ENCODE measurements at places on chromosomes 12 and 14.
A peak's percentile ranks its signal among the peaks of the same experiment; 100 is the strongest.

GRCh38 chr14:68397371-68397811 lies 395.5 kb downstream of the ZFP36L1 start:
- DNase-seq, result no peak

- DNase-seq, result no peak
Measured at GRCh38 chr14:30002859-30003258, 75.2 kb upstream of the PRKD1 start.

- DNase-seq, result no peak
Measured at GRCh38 chr14:92449404-92450181, 64.0 kb upstream of the RIN3 start.

DNA sequence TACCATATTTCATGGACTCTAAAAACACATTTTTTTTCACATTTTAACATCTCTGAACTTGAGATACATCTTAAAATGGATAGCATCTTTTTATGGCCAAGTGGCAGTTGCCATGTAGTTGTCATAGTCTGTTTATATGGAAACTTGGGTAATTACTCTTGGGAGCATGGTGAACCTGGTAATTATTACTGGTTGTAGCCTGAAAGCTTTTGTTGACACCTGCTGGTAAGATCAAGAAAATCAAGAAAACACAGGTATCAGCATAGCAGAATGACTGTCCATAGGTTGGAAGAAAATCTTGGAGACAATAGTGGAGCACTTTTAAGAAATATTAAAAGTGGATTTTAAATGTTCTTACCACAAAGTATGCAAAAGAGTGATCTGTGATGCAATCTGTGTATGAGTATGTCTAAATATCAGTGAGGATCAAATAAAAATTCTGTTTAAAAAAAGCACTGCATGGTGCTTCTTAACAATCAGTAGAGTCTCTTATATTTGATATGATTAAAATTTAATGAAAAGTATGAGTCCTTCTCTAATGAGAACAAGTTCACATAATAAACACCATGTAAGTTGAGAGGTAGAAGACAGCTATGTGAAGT lies 44.2 kb downstream of the TTC8 start:
- no peak for DNase-seq

DNA sequence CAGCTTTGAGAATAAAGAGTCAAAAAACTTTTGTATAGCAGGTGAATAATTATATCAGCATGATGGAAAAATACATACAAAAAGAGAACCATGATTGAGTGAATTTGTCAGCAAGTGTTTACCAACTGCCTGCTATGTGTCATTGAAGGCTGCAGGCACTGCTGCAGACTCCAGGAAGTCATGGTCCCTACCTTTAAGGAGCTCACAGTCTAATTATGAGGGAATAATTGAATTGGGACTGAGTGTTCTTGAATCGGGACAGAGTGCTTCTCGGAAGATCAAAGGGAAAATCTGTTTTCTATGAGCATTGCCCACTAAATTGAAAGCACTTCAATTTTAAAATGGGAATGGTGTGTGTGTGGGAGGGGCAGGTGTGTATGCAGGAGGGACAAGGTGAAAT lies 9.5 kb downstream of the OR10AD1 start:
- DNase-seq, result no peak

- DNase-seq, result no peak
Measured at GRCh38 chr12:104371043-104371870, 67.7 kb downstream of the EID3 start.

DNA sequence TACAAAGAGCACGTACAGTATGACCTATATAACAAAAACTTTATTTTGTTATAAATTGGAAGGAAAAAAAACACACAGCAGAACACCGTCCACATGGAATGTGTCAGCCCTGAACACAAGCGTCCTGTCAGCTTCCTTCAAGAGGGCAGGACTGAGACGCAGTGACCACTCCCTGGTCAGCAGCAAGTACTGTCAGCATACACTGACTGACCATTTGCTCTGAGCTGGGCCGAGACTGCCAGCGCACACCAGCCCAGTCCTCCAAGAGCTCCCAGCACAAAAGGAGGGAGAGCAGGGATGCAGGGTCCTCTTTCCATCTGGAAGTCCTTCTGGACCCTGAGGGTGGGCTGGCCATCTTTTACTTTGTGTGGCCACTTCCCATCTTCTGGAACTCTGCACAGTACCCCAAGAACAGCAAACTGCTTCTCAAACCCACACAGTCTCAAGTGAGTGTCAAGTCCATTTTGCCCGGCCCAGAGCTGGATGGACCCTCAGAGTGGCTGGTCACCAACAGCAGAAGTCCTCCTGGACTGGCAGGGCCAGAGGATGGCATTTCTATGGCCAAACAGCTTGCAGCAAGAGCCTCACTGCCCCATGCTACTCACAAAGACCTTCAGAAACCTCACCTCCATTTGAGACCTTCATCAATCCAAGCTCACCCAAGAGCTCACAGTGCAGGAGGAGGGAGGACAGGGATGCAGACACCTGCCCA lies 11.7 kb downstream of the CCDC88C start:
- DNase-seq, result no peak

DNA sequence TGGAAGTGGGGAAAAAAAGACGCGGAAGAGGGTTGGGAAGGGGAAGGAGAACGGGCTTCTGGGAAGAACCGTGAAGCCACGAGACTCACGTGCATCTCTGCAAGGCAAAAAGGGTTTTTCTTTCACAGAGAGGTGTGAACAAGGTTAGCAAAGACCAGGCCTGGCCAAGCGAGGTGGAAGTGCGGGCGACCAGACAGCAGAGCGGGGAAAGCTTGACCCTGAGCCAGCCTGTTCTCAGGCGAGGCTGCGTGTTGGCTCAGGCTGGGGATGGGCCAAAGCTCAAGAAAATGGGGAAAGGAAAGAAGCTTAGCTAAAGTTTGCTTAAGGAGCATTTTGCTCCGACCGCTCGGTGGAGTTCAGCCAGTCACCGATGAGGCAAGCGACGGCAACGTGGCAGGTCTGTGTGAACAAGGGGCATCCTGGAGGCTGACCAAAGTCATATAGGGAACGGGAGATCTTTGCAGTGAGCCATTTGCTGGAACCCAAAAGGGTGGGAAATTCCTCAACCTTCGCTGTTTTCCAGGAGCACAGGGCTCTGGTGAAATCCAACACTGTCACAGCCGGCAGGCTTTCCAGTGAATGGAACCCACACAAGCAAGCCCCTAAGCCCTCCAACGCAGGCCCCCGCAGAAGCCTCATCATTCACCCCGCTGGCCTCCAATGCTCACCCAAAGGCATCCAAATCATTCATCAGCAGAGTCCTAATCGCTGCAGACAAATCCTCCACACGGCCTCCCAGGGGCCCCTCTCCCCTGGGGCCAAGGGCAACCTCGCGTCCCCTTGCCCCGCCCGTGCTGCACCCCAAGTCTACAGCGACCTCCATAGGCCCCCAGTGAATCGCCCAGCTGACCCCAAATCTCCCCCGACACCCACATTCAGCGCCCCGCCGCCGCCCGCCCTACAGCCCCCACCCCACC lies 754 bp downstream of the ZNF605 start:
- DNase-seq, result peak; percentile 8

DNA sequence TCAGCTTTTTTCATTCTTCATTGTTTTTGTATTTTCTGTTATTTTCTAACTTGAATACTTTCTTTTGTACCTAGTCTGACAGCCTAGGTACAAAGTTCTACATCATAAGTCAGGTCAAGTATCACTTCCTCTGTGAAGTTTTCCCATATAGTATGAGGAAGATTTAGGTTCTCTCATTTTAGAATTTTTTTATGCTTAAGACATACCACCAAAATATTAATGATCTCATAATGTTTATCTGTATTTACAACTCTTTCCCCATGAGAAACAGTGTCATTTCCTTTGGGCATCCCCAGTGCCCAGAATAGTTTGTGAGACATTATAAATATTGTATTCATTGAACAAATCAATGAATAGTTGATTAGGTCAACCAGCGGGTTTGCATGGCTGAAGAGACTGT lies 3.1 kb upstream of the ATF7IP start:
- DNase-seq, result no peak

GRCh38 chr12:113899561-113900471 lies 66.3 kb downstream of the RBM19 start:
- DNase-seq, result no peak

- DNase-seq, result no peak
Measured at GRCh38 chr12:111035578-111036301, 115.4 kb upstream of the MYL2 start.

- no peak for DNase-seq
Measured at GRCh38 chr14:89382901-89383845, 33.9 kb downstream of the FOXN3 start.

- DNase-seq, result no peak
Measured at GRCh38 chr12:6987956-6988553, 17.3 kb downstream of the EMG1 start.

Data from CD4-positive, alpha-beta T cell (primary cell).